ENCODE measurements at places on chromosomes 3 and 15. TPM values are rescaled to one million over a fixed set of nuclear protein-coding genes. Genes with fewer than 3 reads are reported as not detected.

SPINK8 gene
- total RNA-seq = not detected

NTRK3 gene
- 3.1 TPM for total RNA-seq

OXSM gene
- total RNA-seq = 12.4 TPM

MITF gene
- 8.5 TPM for total RNA-seq

FETUB gene
- total RNA-seq = not detected

ALDH1A3 gene
- 287 TPM for total RNA-seq

IGSF11 gene
- 0.56 TPM for total RNA-seq

EEFSEC gene
- total RNA-seq = 9.6 TPM

PATL2 gene
- 0.56 TPM for total RNA-seq

CLDN11 gene
- total RNA-seq = 225 TPM

EPHB1 gene
- total RNA-seq = 0.56 TPM

IQCH gene
- total RNA-seq = 3.1 TPM

TRIM59 gene
- 29.1 TPM for total RNA-seq

LRRIQ4 gene
- 0.19 TPM for total RNA-seq

ZNF717 gene
- total RNA-seq = 13.2 TPM

TMEM108 gene
- total RNA-seq = under 0.01 TPM

PARP15 gene
- total RNA-seq = under 0.01 TPM

CFAP44 gene
- 35.8 TPM for total RNA-seq

OR5K2 gene
- not detected for total RNA-seq

RTP1 gene
- total RNA-seq = under 0.01 TPM

ADAMTS7 gene
- 12.8 TPM for total RNA-seq

VEPH1 gene
- total RNA-seq = 155 TPM

CELSR3 gene
- total RNA-seq = 0.85 TPM

THRB gene
- total RNA-seq = 1.4 TPM

ZFYVE19 gene
- 21.7 TPM for total RNA-seq

LRRC3B gene
- total RNA-seq = not detected
